Memory B cell (primary cell): ENCODE measurements at places on chromosomes 5 and 9.
A peak's percentile ranks its signal among the peaks of the same experiment; 100 is the strongest.

GRCh38 chr5:135065306-135066265 lies 31.6 kb upstream of the PITX1 start:
- no peak for DNase-seq

DNA sequence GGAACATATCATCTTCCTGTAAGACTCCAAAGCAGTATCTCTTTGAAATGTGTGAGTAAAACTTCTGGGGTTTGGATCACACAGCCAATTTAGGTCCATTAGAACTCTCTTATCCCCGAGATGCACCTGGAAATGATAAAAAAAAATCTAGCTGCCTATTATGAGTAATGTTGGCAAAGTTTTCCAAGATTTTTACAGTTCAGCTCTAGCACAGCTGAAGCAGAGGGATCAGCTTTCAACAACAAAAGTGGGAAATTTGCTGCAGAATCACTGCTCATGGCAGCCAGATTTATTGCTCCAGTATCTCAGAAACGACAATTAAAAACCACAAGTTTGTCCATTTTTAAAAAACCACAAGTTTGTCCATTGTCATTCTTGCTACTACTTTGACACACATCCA lies 292.2 kb downstream of the IRX2 start:
- DNase-seq, result no peak

- DNase-seq, result no peak
Observed at GRCh38 chr5:180153099-180153498, 55.9 kb downstream of the RASGEF1C start.

DNA sequence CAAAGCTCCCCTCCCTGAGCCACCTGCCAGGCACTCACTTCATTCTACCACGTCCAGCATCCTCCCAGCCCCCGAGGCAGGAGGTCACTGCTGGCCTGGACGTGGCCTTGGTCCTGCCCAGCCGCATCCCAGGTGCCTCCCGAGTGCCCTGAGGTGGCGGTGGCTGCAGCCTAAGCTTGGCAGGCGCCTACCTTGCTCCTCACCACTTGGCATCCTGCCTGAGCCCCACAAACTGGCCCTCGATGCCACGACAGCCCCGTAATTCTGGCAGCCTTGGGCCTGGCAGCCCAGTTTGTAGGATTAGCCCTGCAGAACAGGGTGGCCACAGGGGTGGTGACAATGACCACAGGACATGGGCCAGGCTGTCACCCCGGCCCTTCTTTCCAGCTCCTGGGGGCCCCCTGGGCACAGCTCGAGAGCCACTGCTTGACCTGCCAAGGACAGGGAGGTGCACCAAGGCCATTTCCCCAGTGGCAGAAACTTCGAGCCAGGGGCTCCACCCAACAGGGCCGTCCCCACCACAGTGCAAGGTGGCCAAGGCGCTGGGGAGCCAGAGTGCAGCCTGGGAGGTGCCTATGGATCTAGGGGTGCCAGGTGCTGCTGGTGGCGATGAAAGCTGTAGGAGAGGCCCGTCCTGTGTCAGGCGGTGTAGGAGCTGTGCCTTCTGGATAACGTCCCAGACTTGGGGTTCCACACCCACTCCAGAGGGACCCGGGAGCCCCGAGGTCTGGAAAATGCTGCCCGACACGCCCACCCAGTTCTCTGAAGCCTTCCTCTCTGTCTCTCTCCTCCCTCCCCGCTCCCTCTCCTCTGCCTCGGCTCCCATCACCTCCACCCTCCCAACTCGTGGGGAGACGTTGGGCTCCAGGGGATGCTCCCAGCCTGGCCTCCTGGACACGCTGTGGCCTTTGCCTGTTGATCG lies 18.4 kb downstream of the NKD2 start:
- no peak for DNase-seq

DNA sequence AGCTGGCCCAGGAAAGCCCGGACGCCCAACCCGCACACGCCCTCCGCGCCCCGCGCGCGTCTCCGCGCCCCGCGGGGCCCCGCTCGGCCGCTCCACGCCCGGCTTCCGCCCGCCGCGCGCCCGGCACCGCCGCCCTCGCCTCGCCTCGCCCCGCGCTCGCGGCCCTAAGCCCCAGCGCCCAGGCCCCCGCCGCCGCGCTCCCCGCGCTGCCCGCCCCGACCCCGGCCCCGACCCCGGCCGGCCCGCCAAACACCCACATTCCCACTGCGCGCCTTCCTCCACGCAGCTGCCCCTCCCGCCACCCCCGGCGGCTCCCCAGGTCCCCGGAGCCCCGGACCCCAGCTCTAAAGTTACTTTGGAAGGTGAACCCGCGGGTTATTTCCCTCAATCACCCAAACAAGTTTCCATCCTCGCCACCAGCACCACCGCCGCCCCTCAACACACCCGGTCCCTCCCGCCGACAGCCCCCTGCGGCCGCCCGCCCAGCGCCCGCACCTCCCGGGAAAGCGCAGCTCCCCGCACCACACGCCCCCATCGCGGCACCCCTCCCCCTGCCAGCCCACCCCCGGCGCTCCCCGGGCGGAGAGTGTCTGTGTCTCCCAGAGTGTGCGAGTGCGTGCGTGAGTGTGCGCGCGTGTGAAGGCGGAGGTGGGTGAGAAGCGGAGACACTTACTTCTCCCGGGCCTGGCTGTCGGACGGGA lies 439 bp downstream of the SSBP2 start:
- DNase-seq, result peak; percentile 20

GRCh38 chr9:1916655-1917054 lies 98.5 kb upstream of the SMARCA2 start:
- no peak for DNase-seq

DNA sequence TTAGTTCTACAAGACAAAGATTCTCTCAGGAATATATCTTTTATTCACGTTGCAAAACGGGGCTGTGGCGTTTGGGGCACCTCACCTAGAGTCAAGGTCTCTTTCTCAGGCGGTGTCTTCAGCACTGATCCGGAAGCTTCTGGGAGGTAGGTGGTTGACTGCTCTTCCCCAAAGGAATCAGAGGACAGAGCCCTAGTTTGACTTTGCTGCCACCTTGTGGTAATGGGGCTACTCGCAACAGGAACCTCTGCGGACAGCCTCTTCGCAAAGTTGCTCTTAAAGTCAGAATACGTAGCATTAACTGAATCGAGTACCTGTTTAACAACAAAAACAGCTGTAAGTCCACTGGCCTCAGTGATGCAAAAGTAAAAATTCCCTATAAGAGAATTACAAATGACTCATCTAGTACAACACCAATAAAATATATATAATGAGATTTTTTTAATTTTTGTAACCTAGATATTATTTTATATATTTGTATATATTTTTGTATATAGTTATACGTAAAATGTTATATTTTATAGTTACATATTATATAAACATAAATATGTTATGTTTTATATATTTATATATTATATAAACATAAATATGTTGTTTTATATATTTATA lies 13.3 kb upstream of the GPX8 start:
- peak; percentile 66 for DNase-seq

- DNase-seq, result peak; percentile 39
Observed at GRCh38 chr9:137156567-137157375, 13.1 kb downstream of the LRRC26 start.

DNA sequence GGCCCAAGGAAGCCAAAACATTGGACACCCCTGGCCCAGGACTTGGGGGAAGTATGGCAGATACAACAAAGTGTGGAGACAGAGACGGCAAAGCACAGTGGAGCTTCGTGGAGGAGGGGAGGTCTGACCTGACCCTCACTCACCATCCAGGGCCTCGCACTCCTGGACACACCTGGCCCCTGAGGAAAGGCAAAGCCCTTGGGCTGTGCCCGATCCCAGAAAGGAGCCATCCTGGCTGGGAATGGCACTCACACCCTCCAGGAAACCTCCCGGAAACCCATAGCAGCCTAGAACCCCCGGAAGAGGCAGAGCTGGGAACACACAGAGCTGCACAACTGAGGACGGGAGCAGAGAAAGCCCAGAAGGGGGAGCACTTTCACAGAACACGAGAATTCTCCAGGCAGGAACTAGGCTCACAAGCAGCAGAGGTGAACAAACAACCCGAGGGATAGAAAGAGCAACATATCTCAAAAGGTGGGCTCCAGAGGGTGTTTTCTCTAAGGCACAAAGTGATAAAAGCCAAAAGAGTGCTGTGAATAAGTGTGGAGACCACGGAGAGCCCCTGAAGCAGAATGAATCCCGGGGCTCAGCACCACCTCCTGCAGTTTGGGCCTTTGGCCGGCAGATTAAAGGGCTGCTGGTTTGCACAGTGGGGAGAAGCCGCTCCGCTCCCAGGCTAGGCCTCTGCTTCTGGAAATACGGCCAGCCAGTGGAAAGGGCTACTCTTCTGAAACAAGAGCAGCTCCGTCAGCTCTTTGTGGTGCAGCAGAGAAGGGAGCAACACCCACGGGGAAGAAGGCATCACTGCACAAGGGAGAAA lies 108.2 kb downstream of the UBE2R2 start:
- no peak for DNase-seq

- DNase-seq, result no peak
Observed at GRCh38 chr5:78601559-78602314, 46.8 kb downstream of the LHFPL2 start.

GRCh38 chr5:112594095-112594850 lies 143.4 kb upstream of the APC start:
- no peak for DNase-seq

- no peak for DNase-seq
Observed at GRCh38 chr5:155591273-155591672, 577.7 kb downstream of the KIF4B start.

- DNase-seq, result no peak
Observed at GRCh38 chr5:180670586-180671359, 21.4 kb upstream of the FLT4 start.

DNA sequence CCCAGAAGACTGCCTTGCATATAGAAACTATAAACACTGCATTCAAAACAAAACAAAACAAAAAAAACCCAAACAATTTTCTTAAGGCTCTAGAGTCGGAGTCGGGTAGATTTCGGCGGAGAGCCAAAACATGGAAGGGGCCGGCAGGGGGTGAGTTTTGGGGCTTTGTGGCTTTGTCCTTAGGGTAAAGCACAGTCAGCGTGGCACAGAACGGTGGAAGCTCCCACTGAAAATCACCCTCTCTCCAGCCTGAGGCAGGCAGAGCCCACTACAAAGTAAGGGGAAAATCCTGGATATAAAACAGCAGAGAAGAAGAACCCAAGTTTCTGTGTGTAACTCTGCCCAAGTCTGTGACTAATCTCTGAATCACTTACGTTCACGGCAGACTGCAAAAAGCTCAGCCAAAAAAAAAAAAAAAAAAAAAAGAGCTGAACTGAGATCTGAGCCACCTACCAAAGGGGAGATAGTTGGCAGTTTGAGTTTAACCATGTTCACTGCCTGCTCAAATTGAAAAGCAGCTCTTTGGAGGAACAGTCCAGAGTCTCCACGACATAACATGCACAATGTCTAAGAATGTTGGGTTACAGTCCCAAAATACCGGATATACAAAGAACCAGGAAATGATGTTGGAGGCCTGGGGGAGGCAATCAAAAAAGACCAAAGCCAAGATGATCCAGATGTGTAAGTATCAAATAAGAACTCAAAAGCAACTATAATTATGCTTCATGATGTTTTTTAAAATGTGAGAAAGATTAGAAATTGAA lies 26.6 kb upstream of the OR2K2 start:
- DNase-seq, result no peak

DNA sequence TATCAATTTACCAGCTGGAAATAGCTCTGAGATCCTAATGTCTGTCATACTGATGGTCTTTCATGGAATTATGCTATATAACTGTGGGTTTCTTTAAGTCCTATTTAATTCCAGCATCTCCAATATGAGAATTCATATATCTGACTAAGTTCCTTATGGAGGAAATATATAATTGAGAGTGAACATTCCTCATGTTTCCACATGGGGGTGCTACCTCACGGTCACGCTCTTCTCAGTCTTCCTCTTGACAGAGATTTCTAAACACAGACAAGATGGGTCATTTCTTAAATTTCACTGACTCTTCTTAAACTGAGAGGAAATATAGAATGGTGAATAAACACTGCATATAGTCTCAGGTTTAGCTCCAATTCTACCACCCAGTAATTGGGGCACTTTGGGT lies 212.1 kb downstream of the SLF1 start:
- no peak for DNase-seq

GRCh38 chr9:120592210-120592609 lies 12.2 kb upstream of the CDK5RAP2 start:
- no peak for DNase-seq

GRCh38 chr5:45643056-45643455 lies 53.1 kb downstream of the HCN1 start:
- DNase-seq, result no peak

DNA sequence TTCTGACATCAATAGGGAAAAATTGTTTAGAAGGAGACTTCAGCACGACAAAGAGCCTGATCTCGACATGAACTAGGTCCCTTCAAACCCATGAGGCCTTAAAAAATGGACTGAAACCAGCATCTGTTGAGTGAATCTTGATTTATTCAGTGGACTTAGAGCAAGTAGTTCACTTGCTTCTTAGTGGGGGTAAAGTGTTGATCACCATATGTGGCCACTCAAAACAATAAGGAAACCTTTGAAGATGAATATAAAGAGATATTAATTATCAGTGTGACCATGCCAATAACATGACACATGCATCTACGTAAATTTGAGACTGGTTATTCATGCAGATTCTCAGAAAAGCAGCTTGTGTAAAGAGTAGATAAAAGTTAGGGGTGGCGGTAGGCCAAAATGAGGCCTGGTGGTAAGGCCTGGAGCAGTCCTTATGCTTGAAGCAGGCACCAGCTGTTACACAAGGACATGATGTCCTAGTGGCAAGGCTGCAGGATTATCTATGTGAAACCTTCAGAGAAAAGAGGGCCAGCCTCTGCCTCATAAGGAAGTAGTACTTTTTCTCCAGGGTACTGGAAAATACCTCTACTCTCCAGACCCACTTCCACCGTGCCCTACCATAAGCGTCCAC lies 61.3 kb downstream of the S1PR3 start:
- no peak for DNase-seq

- no peak for DNase-seq
Observed at GRCh38 chr9:128723352-128723865, 518 bp downstream of the ZDHHC12 start.

GRCh38 chr5:150441813-150442698 lies 7.5 kb downstream of the RPS14 start:
- no peak for DNase-seq

GRCh38 chr9:117511852-117512481 lies 97.1 kb upstream of the ASTN2 start:
- no peak for DNase-seq

GRCh38 chr5:36875051-36875789 lies 1.3 kb upstream of the NIPBL start:
- peak; percentile 18 for DNase-seq

GRCh38 chr5:75716715-75717081 lies 539 bp downstream of the POC5 start:
- DNase-seq, result no peak

- no peak for DNase-seq
Observed at GRCh38 chr5:101675510-101676219, 620.4 kb downstream of the SLCO4C1 start.
